ENCODE measurements at places on chromosomes 16 and 17. TPM values are rescaled to one million over a fixed set of nuclear protein-coding genes. Genes with fewer than 3 reads are reported as not detected.
A peak's percentile ranks its signal among the peaks of the same experiment; 100 is the strongest.

DNA sequence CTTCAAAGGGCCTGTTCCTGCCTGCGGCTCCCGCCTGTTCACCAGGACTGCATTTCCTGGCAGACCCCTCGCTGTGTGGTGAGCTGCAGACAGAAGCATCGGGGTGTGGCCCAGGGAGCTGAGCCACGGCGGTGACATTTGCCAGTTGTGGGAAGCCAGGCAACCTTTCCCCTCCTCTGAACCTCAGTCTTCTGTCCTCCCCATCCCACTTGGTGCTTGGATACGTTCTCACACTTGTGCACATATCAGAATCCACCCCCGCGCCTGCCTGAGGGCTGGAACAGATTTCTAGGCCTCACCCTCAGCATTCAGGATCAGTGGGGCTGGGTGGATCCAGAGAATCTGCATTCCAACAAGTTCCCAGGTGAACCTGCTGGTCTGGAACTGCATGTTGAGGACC lies 63.5 kb downstream of the CRISPLD2 start:
- DNase-seq, result peak; percentile 68
- no peak overlapping the region for H3K4me3 ChIP-seq
- H3K36me3 ChIP-seq, result no peaks in the 10 kb centered on the region
- H3K4me1 ChIP-seq, result peaks cover 14% of the 10 kb centered on the region

DNA sequence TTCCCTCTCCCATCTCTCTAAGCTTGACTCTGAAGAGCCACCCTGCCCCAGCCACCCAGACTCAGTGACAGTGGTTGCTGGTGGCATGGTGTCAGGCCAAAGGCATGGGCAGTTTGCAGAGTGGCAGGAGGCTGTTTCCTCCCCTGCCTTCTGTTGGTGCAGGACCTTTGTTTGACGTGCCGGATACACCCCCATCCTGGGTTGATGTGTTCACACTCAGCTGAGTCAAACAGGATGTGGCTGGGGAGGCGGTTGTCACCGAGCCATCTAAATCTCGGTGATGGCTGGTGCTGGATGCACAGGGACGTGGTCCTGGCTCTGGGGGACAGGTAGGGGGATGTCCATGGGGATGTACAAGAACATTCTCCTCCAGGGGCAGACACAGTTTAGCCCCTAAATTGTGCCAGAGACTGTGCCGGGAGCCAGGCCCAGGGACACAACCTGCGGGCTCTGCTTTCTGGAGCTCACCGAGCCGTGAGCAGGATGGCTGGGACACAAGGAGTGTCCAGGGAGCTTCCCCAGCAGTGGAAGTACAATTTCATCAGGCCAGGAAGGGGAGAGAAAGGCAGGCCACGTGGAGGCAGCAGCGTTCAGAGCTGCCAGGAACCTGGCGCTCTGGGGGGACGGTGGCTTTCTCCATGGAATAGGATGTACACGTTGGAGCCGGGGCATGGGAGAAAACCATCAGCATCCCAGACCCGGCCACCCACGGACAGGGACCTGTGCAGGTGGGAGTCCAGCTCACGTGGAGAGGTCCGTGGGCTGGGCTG lies 264.2 kb downstream of the SEC14L1 start:
- no peak overlapping the region for H3K27ac ChIP-seq
- H3K36me3 ChIP-seq, result peaks cover 19% of the 10 kb centered on the region
- no peaks in the 10 kb centered on the region for H3K27me3 ChIP-seq

GRCh38 chr16:89102041-89102471 lies 8.4 kb downstream of the ACSF3 start:
- H3K27me3 ChIP-seq, result no peaks in the 10 kb centered on the region
- peak; percentile 70 for DNase-seq
- peaks cover 13% of the 10 kb centered on the region for H3K4me1 ChIP-seq

GRCh38 chr17:15432807-15433611 lies 34.4 kb downstream of the CDRT4 start:
- DNase-seq, result peak; percentile 63
- peaks cover 49% of the 10 kb centered on the region for H3K36me3 ChIP-seq
- no peak overlapping the region for H3K27ac ChIP-seq
- peaks cover 11% of the 10 kb centered on the region for H3K4me1 ChIP-seq

PDILT gene
- not detected for total RNA-seq

GRCh38 chr16:50300942-50301625 lies 34.7 kb downstream of the ADCY7 start:
- no peaks in the 10 kb centered on the region for H3K36me3 ChIP-seq
- H3K4me3 ChIP-seq, result no peak overlapping the region
- H3K27ac ChIP-seq, result no peak overlapping the region
- H3K4me1 ChIP-seq, result no peaks in the 10 kb centered on the region
- H3K27me3 ChIP-seq, result no peaks in the 10 kb centered on the region

- no peaks in the 10 kb centered on the region for H3K4me1 ChIP-seq
- no peaks in the 10 kb centered on the region for H3K27me3 ChIP-seq
- no peak for DNase-seq
Measured at GRCh38 chr17:61967729-61968128, 39.9 kb upstream of the INTS2 start.

DNA sequence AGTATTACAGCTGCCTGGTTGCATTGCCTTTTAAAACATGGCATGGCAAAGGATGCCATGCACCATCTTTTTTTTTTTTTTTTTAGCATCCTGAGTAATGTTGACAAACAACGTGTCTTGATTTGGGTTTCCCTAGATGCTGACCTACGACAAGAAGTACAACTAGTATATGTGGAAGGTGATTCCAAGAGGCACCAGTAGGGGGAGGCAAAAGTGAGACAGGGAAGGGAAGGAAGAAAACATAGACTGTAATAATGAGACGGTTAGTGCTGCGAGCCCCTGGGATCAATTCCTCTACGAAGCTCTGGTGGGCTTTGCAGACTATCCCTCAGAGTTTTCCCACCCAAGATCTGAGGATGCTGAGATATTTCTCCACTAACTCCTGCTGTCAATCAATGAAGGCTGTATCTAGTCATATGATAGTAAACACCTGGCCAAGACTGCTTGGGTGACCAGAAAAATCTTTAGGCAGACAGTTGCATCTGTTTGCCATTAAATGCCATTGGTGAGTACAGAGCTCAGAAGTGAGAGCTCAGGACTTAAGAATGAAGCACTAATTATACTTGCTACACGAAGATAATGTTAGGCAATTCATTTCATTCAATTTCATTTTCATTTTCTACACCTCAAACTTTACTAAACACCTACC lies 458.6 kb upstream of the GOT2 start:
- no peak overlapping the region for H3K27ac ChIP-seq
- DNase-seq, result peak; percentile 89
- H3K36me3 ChIP-seq, result no peaks in the 10 kb centered on the region
- H3K4me3 ChIP-seq, result no peak overlapping the region
- no peaks in the 10 kb centered on the region for H3K4me1 ChIP-seq

DNA sequence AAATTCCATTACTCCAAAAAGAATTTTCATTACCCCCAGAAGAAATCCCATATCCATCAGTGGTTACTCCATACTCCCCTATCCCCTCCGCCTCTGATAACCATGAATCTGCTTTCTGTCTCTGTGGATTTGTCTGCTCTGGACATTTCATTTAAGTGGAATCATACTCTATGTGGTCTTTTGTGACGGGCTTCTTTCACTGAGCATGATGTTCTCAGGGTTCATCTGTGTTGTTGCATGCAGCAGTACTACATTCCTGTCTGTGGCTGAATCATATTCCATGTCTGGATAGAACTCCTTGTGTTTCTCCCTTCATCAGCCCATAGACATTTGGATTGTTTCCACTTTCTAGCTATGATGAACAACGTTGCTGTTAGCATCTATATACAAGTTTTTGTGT lies 59.5 kb upstream of the IRX3 start:
- DNase-seq, result no peak
- no peaks in the 10 kb centered on the region for H3K36me3 ChIP-seq
- peaks cover 1% of the 10 kb centered on the region for H3K4me1 ChIP-seq
- H3K27ac ChIP-seq, result no peak overlapping the region
- no peak overlapping the region for H3K4me3 ChIP-seq

DNA sequence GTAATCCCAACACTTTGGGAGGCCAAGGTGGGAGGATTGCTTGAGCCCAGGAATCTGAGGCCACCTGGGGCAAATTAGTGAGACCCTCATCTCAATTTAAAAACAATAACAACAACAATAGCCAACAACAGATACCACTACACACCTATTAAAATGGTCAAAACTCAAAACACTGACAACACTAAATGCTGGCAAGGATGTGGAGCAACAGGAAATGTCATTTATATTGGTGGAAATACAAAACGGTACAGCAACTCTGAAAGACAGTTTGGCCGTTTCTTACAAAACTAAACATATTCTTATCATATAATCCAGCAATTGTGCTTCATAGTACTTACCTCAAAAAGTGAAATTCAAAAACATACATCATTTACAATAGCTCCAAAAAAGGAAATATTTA lies 57.7 kb downstream of the DNAH3 start:
- H3K27ac ChIP-seq, result no peak overlapping the region
- H3K4me3 ChIP-seq, result no peak overlapping the region
- no peaks in the 10 kb centered on the region for H3K36me3 ChIP-seq
- H3K27me3 ChIP-seq, result no peaks in the 10 kb centered on the region
- DNase-seq, result no peak

DNA sequence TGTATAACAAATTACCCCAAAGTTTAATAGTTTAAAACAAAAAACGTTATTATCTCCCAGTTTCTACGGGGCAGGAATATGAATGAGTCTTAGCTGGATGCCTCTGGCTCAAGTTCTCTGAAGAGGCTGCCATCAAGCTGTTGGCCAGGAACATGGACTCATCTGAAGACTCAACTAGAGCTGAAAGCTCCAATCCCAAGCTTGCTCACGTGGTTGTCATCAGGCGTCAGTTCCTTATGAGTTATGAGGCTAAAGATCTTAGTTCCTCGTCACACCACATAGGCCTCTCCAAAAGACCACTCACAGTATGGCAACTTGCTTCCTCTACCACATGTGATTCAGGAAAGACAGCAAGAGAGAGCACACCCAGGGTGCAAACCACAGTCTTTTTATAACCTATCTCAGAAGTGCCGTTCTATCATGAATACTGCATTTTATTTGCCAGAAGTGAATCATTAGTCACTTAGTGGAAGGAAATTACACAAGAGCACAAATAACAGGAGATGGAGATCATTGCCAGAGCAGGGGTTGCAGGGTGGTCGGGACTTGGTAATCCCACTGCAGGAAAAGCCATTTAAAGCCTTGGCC lies 48.7 kb upstream of the NLK start:
- no peak for DNase-seq
- no peak overlapping the region for H3K27ac ChIP-seq
- no peaks in the 10 kb centered on the region for H3K36me3 ChIP-seq
- no peak overlapping the region for H3K4me3 ChIP-seq

DNA sequence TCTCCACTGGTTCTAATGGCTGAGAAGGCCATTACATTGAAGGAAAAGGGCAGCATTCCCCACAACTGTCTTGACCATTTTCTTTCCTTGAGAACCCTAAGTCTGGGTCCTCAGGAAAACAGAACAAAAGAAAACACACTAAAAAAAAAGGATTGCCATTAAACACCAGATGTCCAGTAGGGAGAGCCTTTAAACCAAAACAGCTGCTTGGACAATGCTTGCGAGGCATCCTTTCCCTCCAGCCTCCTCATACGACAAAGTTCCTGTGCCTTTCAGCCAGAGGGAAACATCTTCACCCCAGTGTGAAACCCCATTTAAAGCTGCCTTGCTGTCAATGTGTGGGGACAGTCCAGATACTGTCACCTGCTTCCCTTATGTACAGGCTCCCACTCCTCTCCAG lies 74.3 kb downstream of the MMD start:
- no peak overlapping the region for H3K27ac ChIP-seq
- H3K27me3 ChIP-seq, result no peaks in the 10 kb centered on the region
- H3K4me1 ChIP-seq, result no peaks in the 10 kb centered on the region
- H3K4me3 ChIP-seq, result no peak overlapping the region

DNA sequence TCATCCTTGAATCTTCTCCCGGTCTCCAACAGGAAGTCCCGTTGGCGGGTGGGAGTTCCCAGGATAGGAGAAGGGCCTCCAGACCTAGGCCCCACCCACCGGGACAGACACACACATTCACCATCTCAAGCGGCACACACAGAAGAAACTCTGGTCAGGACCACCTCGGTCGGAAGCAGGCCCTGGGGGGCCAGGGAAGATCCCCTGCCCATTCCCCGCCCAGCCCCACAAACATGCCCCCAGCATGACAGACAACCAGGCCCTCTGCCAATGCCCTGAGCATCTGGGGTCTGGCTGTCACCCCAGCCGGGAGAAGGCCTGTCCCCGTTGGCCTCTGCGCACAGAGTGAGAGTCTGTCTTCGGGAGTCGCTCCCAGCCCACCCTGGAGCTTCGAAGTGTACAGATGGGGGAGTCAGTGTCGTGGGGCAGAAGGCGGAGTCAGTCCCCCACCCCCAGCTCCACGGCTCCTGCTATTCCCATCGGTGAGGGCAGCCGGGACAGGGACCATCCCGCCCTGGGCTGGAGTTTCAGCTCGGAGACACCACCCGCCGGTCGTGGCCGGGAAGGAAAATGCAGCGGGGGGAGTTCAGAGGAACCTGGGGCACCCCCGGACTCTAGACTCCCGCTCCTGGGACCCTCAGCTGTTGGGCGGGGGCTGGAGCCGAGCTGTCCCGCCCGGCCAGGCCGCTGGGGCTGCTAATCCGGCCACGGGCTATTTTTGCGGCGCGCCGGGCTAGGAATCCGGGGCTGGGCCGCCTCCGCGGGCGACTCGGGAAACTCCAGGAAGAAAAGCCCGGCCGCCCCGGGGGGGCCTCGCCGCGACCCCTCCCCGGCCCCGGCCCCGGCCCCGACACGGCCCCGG lies 660 bp downstream of the RHBDF1 start:
- no peaks in the 10 kb centered on the region for H3K27me3 ChIP-seq
- H3K27ac ChIP-seq, result peak overlapping the region; percentile 57
- H3K4me1 ChIP-seq, result peaks cover 27% of the 10 kb centered on the region
- H3K4me3 ChIP-seq, result peak overlapping the region; percentile 92

GRCh38 chr16:21656795-21657768 lies 4.7 kb upstream of the IGSF6 start:
- no peaks in the 10 kb centered on the region for H3K4me1 ChIP-seq
- peak; percentile 57 for DNase-seq
- no peak overlapping the region for H3K27ac ChIP-seq
- H3K4me3 ChIP-seq, result no peak overlapping the region
- H3K36me3 ChIP-seq, result peaks cover 23% of the 10 kb centered on the region

DNA sequence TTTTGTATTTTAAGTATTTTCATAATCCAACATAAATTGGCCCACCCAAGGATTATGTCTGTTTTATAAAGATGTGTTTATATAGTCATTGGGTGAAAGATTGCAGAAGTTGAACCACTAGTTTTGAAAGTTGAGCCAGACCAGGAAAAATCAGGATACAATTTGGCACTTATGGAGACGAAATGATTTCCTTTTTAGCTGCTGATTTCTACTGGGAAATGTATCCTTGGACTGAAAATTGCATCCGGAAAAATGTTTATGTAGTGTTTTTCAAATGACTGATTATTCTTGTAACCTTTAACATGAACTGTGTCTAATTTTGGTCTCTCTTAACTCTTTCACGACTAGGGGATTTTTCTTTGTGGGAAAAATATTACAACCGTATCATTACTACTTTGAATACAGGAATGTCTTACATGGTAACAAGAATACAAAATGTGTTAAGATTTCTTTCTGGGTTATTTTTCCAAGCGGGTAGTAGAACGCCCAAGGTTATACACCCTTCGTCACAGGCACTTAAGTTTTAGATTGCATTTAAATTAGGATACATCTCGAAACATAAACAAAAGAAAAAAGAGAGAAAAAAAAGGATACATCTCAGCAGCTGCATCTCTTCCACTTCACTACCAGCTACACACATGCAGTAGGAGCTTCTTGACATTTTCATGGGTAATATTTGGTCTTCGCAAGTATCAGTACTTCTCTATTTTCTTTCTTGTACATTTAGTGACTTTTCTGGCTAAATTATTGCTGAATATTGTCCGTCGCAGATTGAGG lies 273.0 kb upstream of the TBX2 start:
- no peak overlapping the region for H3K27ac ChIP-seq
- peaks cover 3% of the 10 kb centered on the region for H3K4me1 ChIP-seq
- DNase-seq, result no peak

Data from endodermal cell (in vitro differentiated cells).